ENCODE measurements at places on chromosomes 1 and 21. TPM values are rescaled to one million over a fixed set of nuclear protein-coding genes. Genes with fewer than 3 reads are reported as not detected.

The ARHGEF10L gene
- total RNA-seq: 0.47 TPM

The PRELP gene
- total RNA-seq: not detected

The SLC9A1 gene
- 28.6 TPM for total RNA-seq

The OR2G6 gene
- not detected for total RNA-seq

The TRIM46 gene
- total RNA-seq: 1.4 TPM

The G0S2 gene
- 54.6 TPM for total RNA-seq

The HSD17B7 gene
- total RNA-seq: 24.9 TPM

The ERG gene
- 65.4 TPM for total RNA-seq

The RRP15 gene
- total RNA-seq: 5.7 TPM
